ENCODE measurements at places on chromosomes 16 and 17.
A peak's percentile ranks its signal among the peaks of the same experiment; 100 is the strongest.

- DNase-seq = no peak
Observed at GRCh38 chr17:59512844-59513385, 52.5 kb upstream of the DHX40 start.

GRCh38 chr17:35568561-35568960 is 7.9 kb upstream of the SLFN14 start:
- no peak for DNase-seq

DNA sequence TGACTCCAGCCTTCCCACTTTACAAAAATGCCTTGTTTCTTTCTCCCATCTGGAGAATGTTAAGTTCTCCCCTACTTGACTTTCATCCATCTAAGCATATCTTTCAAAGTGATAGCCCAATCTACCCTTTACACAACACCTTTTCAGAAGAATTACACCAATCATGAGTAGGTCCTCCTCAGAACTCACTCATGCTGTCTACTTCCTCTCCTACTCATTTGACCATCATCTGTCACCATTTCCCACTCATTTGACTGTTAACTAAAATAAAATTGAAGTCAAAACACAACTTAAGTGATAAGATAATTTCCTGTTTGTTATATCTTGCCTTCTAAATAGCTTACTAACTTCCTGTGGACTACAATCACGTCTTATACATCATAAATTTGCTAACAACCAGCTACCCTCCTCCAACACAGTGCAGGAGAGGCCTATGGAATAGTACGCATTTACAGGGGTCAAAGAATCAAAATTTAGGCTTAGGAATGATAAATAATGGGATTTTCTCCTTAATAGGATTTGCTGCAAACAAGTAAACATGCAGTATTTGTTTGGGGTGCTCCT is 16.1 kb downstream of the KCNJ16 start:
- no peak for DNase-seq

DNA sequence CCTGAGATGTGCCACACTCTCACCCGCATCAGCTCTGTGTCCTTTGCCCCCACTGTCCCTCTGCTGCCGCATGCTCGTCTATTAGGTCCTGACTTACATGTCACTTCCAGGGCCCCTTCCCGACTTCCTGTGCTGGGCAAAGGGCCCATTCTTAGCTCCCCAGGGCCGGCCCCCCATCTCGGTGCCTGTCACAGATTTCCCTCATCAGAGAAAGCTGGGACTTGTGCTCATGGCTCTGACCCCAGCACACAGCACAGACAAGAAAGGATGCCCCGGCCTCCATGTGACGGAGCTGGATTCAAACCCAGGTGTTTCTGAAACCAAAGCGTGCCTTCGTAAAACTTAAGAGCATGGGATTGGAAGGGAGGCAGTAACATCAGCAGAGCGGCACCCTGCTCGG is 5.9 kb upstream of the MAPK7 start:
- no peak for DNase-seq

DNA sequence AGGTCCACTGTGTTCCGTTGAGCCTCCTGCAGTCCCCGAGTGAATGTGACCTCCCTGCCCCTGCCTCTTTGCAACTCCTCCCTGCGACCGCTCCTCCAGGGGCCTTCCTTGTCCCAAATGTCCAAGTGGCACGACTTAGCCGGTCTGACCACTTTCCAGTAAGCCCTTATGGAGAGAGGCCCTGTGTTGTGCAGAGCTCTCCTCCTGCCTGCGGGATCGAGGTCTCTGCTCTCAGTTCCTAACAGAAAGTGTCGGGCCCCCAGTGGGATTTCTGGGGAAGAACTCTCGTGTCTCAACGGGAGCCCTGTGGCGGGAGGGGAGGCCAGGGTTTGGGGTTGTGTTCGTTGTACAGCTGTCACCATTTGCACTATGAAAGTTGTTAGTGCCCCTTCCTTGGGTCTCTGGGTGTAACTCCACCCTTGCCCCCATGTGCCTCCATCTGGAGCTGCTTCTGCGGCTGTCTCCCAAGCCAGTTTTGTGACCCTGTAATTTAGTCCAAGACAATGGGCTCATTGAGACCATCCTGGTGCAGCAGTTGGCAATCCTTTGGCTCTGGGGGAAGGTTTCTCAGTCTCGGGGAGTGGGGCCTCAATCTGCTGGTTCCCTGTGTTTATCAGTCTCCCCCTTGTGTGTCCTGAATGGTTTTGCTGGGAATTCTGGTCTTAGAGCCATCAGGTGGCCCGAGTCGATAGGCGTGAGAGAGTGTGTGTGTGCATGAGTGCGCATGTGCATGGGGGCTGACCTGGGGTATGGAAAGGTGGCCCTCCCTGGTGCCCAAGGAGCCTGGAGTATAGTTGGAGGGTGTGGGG is 234.5 kb downstream of the SEC14L1 start:
- no peak for DNase-seq

DNA sequence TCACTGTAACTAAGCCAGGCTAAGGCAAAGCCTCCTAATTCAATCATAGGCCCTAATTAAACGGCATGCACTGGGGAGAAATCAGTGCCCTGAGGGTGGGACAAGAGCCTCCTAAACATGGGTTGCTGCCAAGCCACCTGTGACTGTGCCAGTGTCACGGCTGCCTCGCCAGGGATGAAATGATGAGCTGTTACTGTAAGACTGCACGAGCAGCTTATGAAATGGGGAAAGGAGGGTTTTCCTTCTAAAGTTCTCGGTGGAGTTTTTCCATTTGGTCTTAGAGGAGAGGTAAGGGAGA is 12.7 kb downstream of the TMEM11 start:
- no peak for DNase-seq

DNA sequence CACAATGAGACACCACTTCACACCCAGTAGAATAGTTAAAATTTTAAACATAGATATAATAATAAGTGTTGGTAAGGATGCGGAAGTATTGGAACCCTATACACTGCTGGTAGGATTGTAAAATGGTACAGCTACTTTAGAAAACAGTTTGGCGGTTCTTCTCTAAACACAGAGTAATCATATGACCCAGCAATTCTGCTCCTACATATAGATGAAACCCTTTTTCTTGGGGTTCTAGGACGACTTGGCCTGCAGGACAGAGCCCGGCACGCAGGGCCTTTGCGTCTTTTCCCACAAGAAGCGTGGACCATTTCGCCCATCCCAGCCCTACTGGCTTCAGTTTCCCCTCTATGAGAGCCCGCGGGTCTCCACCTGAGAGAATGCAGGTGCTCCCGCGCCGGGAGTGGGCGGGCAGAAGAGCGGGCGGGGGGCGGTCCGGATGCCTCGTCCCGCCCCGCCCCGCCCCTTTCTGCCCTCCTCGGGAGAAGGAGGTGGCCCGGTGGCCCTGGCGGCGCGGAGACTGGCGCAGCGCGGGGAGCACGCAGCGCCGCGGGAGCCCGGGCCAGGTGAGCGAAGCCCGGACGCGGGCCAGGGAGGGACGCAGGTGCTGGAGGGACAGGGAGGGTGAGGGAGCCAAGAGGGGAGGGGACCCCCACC is at the start of gene SDR42E2:
Gene SDR42E2, plus strand, starts transcription at position 508 of the 657 bp plus-strand sequence. CDS start 3,077 bp downstream, outside the sequence.
- DNase-seq = peak; percentile 10

- no peak for DNase-seq
Observed at GRCh38 chr16:2515180-2515851, 1.6 kb downstream of the ATP6V0C start.

- DNase-seq = no peak
Observed at GRCh38 chr16:75821117-75821516, 94.8 kb upstream of the CPHXL start.

GRCh38 chr16:54891346-54891745 is 39.3 kb upstream of the IRX5 start:
- no peak for DNase-seq

GRCh38 chr17:42405963-42406495 is 17.0 kb downstream of the CAVIN1 start:
- DNase-seq = peak; percentile 65

DNA sequence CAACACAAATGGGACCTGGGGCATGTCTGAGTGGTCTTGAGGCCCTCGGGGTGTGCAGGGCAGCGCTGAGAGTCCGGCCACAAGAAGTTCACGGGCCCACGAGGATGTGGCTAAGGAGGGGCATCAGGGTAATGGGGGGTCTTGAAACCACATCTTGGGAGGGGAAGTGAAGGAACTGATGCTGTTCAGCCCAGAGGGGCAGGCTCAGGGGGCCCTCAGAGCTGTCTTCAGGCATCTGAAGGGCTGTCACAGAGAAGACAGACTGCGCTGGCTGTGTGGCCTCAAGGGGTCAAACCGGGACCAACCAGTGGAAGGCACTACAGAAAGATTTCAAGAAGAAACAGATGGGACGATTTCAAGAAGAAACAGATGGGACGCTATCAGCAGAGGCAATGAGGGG is 45.1 kb downstream of the ZNF423 start:
- DNase-seq = no peak

DNA sequence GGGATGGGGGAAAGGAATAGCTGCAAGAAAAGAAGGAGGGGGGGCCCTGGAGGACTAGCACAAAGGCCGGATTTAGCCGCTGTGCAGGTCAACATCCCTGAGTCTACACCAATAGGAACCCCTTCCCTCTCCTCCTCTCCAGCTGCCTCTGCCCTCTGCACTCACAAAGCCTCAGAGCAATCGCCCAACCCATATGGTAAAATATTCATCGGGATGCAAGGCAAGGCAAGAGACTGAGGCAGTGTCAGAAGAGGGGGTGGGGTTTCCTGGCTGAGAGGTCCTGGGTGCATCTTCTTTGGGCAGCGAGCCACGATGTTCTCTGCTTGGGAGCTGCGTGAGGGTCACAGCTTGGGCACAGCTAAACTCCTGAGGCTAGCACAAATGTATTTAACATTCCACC is 115.5 kb upstream of the NLRP1 start:
- DNase-seq = no peak

DNA sequence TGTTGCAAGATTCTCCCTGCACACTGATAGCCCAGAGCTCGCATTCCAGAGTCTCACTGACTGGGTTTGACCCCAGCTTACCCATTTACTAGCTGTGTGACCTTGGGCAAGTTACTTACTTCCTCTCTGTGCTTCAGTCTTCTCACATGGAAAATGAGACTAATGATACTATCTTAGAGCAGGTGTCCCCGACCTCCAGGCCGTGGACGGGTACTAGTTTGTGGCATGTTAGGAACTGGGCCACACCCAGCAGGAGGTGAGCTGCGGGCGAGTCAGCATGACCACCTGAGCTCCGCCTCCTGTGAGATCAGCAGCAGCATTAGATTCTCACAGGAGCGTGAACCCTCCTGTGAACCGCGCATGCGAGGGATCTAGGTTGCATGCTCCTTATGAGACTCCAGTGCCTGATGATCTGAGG is 15.8 kb downstream of the ANKFY1 start:
- DNase-seq = no peak

DNA sequence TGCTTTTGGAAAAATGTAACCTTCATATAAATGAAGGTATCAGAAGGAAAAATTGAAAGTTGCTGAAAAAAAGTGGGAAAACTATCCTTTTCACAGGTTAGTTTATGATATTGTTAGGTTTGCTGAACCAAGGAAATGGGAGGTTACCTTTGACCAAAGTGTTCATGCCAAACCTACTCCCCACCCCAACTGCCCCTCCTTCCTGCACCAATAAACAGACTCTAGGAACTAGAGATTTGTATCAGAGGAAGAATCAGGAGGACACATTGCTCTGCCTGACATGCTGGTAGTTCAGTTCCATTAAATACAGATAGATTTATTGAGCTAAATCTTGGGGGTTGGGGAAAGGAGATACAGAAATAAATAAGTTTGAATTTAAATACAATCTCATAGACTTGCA is 18.2 kb downstream of the MYH8 start:
- no peak for DNase-seq

DNA sequence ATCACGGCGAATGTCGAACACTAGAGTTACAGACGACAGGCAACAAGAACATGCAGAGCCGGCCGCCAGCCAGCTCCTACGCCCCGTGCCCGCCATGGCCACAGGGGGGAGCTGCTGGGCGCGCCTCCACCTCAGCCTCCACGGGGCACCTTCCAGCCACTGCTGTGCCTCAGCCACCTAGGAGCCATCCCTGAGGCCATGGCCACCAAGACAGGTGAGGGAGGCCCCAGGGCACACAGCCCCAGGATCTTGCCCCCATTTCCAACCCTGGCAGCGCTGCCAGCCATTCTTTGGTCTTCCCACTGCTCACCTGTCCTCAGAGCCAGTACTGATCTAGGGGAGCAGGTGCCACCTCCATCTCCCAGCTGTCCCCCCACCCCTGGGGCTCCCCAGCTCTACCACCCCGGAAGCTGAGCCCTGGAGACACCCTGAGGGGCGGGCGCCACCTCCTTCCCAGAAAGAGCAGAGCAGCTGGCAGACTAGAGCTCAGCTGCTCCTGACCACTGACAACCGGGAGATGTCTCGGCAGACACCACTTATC is 11.8 kb downstream of the GNPTG start:
- peak; percentile 32 for DNase-seq

- no peak for DNase-seq
Observed at GRCh38 chr16:965036-965395, 5.8 kb downstream of the LMF1 start.

- no peak for DNase-seq
Observed at GRCh38 chr17:5705876-5706576, 121.7 kb upstream of the NLRP1 start.

GRCh38 chr17:81030741-81031565 is 4.0 kb upstream of the BAIAP2 start:
- DNase-seq = no peak

GRCh38 chr17:65172496-65173136 is 35.4 kb downstream of the RGS9 start:
- no peak for DNase-seq

DNA sequence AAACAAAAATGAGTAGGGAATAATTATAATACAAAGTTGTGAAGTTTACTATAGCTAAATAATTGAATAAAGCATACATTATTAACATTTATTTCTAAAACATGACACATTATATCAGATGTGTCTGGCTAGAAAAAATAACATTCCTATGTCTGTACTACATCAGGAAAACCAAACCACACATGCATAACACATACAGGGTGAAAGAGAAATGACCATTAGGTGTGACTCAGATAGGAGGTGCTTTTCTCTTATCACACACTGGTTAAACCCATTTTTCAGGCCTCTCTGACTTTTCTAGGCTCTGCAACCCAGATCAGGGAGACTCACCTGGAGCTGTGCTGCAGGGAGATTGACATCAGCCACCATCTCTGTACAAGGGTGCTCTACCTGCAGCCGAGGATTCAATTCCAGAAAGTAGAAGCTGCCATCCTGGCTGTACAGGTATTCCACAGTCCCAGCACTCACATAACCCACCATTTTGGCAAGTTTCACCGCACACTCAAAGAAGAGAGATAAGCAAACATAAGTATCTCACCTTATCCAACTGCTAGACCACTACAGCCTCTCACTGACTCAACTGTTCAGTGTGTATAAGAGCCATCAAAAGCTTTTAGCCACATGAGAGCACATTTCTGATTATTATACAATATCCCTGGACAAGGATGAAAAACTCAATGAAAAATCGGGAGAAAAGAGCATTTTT is 116.6 kb upstream of the C17orf78 start:
- DNase-seq = no peak

GRCh38 chr16:51636920-51637769 is 486.1 kb upstream of the SALL1 start:
- no peak for DNase-seq

- no peak for DNase-seq
Observed at GRCh38 chr17:48100591-48101011, 677 bp downstream of the CBX1 start.

- no peak for DNase-seq
Observed at GRCh38 chr17:74491626-74492025, 25.2 kb downstream of the CD300A start.
